ENCODE measurements at places on chromosomes 16 and 17. TPM values are rescaled to one million over a fixed set of nuclear protein-coding genes. Genes with fewer than 3 reads are reported as not detected.
A peak's percentile ranks its signal among the peaks of the same experiment; 100 is the strongest.

DNA sequence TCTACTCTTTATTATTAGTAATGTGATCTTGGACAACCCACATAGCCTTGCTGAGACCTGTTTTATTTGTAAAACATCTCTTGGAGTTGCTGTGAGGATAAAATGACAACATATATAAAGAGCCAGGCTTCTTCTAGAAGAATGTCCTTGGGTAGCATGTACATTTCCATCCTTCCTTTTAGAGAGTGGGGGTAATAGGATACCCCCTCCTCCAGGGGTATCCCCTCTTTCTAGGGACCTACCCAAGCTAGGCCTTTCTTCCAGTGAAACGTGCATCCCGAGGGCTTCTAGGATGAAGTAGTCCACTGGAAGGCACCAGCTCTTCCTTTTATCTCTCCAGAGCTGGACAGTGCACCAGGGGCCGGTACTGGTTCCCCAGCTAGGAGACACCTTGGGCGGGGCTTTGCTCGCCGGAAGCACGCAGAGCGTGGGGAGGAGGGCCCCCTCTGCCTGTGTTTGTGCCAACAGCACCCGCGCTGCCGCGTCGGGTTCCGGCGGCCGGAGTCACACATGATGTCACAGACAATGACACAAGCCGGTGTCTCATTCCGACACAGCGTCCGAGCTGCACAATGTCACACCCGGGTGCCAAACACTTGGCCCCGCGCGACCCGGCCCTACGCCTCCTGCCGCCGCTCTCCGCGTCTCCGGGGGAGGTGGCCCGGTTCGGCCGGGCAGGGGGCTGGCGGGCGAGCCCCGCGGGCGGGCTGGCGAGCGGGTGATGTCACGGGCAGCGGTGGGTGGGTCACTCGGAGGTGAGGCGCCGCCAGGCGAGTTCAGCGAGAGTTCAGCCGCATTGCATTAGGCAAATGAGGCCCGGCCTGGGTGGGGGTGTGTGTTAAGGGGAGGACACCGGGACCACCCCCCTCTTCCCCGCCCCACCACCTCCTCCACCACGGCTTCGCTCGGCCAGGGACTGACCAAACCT is 23.4 kb downstream of the GJD3 start:
- peak; percentile 90 for DNase-seq

The RIPOR1 gene
- total RNA-seq, result 20.1 TPM

DNA sequence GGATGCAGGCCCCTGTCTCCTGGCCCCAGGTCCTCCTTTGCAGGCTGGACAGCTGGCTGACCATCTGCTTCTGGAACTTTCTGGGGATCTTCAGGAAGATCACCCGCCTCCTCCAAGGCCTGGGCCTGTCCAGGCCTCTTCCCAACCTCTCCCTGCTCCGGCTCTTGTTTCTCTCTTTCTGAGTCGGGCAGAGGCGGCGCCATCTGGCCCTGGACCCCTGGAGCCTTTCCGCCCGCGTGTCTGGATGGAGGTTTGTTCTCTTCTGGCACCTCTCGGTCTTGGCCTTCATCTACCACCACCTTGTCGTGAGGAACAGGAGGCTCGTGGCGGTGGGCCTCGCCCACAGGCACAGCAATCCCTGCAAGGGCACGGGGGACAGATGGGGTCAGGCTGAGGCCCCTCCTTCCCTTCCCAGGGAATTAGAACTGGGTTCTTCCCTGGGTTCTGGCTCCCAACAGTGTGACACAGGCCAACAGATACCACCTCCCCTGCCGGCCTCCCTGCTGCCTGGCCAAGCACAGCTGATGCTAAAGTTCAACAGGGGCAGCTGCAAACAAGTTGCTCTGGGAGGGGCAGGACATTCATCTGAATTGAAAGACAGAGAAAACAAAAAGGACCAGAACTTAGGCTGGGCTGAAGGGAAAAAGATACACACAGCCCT is 13.3 kb downstream of the NDUFAF8 start:
- DNase-seq, result no peak

GRCh38 chr16:17162560-17162959 is 308.2 kb downstream of the XYLT1 start:
- no peak for DNase-seq

DNA sequence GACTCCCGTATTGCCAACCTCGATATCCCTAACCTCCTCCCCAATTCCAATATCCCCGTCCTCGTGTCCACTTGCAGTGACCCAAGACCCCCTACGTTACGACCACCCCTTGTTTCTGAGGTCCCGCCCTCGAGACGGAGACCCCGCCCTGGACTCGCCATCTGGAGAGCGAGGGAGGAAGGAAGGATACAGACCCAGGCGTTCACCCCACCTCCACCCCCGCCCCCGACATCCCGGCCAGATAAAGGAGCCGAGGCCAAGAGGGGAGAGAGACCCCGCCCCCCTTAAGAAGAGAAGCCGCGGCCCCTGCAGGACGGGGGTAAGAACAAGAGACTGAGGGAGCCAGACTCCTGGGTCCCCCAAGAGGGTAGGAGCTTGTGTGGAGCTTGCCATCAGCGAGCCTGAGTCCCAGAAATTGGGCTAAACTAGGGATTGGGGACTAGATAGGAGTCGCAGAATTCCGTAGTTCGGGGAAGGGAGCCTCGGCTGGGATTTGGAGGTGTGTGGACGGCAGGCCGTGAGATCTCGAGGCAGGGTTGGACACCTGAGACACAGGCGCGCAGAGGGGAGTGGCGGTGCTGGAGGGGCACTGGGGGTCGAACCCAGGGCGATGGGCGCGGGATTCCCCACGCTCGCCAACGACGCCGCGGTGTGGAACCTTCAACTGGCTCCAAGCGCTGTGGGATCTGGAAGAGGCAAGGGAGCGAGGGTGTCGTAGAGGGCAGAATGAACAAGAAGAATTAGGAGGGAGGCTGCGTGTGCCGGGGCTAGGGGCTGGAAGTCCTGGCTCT is at the start of gene BCL6B:
Gene BCL6B (plus strand): TSS at position 270 of the 791 bp plus-strand sequence. CDS start 622 bp downstream, outside the sequence.
- DNase-seq, result no peak

- no peak for DNase-seq
Observed at GRCh38 chr17:1267471-1267943, 2.7 kb upstream of the BHLHA9 start.

GRCh38 chr17:52106638-52107261 is 51.8 kb downstream of the CA10 start:
- peak; percentile 60 for DNase-seq

- DNase-seq, result no peak
Observed at GRCh38 chr17:33228548-33228947, 64.5 kb downstream of the ASIC2 start.

Measured in SJSA1 (cell line).